Cardiac muscle cell (in vitro differentiated cells and primary cell): ENCODE measurements at places on chromosomes 4 and X. TPM values are rescaled to one million over a fixed set of nuclear protein-coding genes. Genes with fewer than 3 reads are reported as not detected.

The EPHA5 gene
- 0.15 and 0.21 TPM in 2 replicates for total RNA-seq

The COL25A1 gene
- total RNA-seq = 3.9 and 8.4 TPM in 2 replicates

The TGIF2LX gene
- total RNA-seq = not detected in 2 replicates

The KCTD8 gene
- 0.56 and 3.0 TPM in 2 replicates for total RNA-seq

The S100P gene
- total RNA-seq = not detected in 2 replicates

The BTC gene
- total RNA-seq = not detected in 2 replicates

The SOD3 gene
- total RNA-seq = 23.2 and 31.0 TPM in 2 replicates

The LAP3 gene
- 53.4 and 82.6 TPM in 2 replicates for total RNA-seq

The STAP1 gene
- not detected in 2 replicates for total RNA-seq

GRCh38 chr4:48130100-48130499 is 4.0 kb downstream of the TXK start:
- H3K27me3 ChIP-seq = no peaks in the 10 kb centered on the region
- no peak overlapping the region for H3K27ac ChIP-seq
- no peak for DNase-seq

- H3K4me3 ChIP-seq = no peak overlapping the region
- H3K36me3 ChIP-seq = no peaks in the 10 kb centered on the region
- DNase-seq = peak; percentile 17
- peak overlapping the region; percentile 36 for H3K27ac ChIP-seq
- H3K4me1 ChIP-seq = peaks cover 41% of the 10 kb centered on the region
- H3K27me3 ChIP-seq = no peaks in the 10 kb centered on the region
Measured at GRCh38 chr4:59200992-59201391, 1999.1 kb upstream of the ADGRL3 start.

- no peaks in the 10 kb centered on the region for H3K4me1 ChIP-seq
- H3K27me3 ChIP-seq = no peaks in the 10 kb centered on the region
- DNase-seq = no peak
- no peak overlapping the region for H3K4me3 ChIP-seq
- H3K36me3 ChIP-seq = no peaks in the 10 kb centered on the region
Measured at GRCh38 chr4:111115881-111116280, 493.0 kb upstream of the PITX2 start.

DNA sequence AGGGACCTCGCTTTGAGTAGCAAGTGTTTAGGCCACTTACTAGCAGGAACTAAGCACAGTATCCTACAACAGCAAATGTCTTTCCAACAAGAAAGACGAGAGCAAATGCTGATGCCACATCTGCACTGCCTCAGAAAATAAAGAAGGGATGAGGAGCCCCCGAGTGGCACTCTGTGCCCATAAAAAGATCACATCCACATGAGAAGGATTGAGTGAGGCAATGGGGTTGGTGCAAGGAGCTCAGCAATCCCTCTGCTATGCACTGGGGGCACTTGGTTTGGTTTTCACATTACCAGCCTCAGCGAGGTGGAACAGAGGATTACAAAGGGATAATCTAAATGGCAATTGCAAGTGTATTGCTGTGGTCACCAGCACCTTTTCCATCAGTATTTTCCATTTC is 252.8 kb upstream of the SLC7A11 start:
- no peak overlapping the region for H3K27ac ChIP-seq
- no peak overlapping the region for H3K4me3 ChIP-seq
- no peaks in the 10 kb centered on the region for H3K27me3 ChIP-seq
- no peaks in the 10 kb centered on the region for H3K36me3 ChIP-seq
- H3K4me1 ChIP-seq = no peaks in the 10 kb centered on the region
- peak; percentile 50 for DNase-seq

GRCh38 chrX:22486296-22486695 is 213.6 kb downstream of the CBLL2 start:
- no peak overlapping the region for H3K4me3 ChIP-seq
- H3K27me3 ChIP-seq = no peaks in the 10 kb centered on the region
- H3K36me3 ChIP-seq = no peaks in the 10 kb centered on the region

- no peaks in the 10 kb centered on the region for H3K36me3 ChIP-seq
- H3K4me1 ChIP-seq = no peaks in the 10 kb centered on the region
- DNase-seq = peak; percentile 17
- no peak overlapping the region for H3K27ac ChIP-seq
Measured at GRCh38 chr4:30068234-30068633, 651.9 kb upstream of the PCDH7 start.

DNA sequence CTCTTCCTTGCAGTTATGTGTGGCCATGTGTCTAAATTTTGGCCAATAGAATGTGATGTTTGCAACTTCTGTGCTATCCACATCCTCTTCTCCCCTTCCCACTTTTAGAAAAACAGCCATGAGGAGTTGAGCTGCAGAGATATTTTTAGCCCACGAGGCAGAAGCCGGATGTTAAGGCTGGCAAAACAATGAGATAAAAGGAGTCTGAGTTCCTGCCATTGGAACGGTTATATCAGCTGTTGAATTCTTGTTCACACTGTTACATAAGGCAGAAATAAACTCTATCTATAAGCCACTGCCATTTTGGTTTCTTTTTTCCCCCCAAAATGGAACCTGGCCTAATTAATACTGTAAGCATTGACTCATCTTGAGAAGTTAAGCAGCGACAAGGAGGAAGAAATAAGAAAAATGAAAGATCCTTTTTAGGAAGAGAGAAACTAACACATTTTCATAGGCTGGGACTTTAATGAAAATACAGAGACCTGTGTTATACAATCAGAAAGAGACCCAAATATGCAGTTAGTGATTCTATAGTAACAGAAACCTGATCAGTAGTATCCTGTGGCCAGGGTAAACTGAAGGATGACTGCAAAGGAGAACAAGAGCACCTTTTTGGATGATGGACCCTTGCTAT is 200.5 kb downstream of the INPP4B start:
- no peaks in the 10 kb centered on the region for H3K27me3 ChIP-seq
- H3K27ac ChIP-seq = peak overlapping the region; percentile 85
- H3K4me3 ChIP-seq = no peak overlapping the region
- H3K36me3 ChIP-seq = no peaks in the 10 kb centered on the region
- peak; percentile 62 for DNase-seq

DNA sequence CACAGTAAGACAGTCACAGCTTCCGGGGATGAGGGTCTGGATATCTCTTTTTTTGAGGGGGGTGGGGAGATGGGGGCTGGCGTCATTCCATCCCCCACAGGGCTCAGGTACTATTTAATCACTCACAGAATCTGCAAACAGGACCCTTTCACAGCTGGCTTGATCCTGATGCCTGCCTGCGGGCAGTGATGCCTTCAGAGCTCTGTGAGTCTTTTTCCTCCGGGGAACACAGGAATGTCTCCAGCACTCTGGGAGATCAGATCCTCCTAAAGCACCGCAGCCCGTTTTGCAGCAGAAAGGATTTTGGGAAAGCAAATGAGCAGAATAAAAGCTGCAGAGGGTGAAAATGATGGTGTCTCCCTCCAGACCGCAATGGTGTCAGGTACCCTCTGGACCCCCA is 13.2 kb upstream of the SHOX start:
- H3K27me3 ChIP-seq = peaks cover 83% of the 10 kb centered on the region
- no peak overlapping the region for H3K27ac ChIP-seq
- DNase-seq = no peak

DNA sequence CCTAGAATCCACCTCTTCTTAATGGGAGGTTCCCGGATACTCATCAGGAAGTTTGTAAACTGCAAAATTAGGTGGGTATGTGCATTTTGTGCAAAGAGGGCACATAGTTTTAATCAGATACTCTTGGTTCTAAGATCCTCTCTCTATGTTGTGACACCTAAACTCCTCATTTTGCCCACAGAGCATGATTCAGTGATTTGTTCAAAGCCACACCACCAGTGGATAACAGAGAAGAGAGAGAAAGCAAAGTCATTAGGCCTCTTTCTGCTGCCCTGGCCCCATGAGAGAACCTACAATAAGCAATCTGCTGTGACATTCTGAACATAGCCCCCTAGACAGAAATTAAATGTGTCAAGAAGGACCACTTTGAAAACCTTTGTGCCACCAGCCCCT is 72.3 kb upstream of the STIM2 start:
- no peak for DNase-seq
- no peak overlapping the region for H3K27ac ChIP-seq
- no peak overlapping the region for H3K4me3 ChIP-seq
- no peaks in the 10 kb centered on the region for H3K36me3 ChIP-seq
- no peaks in the 10 kb centered on the region for H3K27me3 ChIP-seq

DNA sequence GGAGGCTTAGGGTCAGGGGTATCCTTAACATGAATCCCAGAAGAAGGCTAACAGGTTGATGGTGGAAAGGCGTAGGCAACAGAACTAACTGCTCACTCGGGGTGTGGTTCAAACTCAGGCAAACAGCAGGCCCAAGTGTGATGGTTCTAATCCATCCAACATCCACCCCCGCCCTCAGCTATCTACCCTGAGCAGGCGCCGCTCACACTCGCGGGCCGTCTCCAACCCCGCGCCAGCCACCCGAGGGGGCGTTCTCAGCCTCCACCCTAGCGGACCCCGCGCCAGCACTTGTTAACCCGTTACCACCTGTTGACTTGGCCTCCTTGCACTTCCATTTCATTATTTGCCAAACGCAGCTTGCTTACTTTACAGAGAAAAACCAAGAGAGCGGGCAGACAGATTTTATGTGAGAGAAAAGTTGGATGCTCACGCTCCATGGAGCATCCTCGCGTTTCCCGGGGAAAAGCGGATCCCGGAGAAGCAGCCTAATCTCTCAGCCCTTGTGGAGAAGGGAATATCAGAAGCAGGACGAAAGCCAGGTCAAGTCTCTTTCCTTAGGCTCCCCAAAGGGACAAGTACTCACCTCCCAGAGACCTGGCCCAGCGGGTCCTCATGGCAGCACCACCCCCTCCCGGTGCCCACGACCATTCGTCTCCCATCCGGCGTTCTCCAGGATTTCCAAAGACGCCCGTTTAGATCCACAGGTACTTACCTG is 773 bp downstream of the SNCA start:
- H3K27me3 ChIP-seq = no peaks in the 10 kb centered on the region
- peak; percentile 16 for DNase-seq
- peak overlapping the region; percentile 56 for H3K4me3 ChIP-seq
- H3K4me1 ChIP-seq = no peaks in the 10 kb centered on the region
